Activated naive CD4-positive, alpha-beta T cell treated with anti-CD3 and anti-CD28 coated beads, Interleukin-2, amount 50 U/mL, for 72 hours (primary cell): ENCODE measurements at places on chromosomes 6 and 20. TPM values are rescaled to one million over a fixed set of nuclear protein-coding genes. Genes with fewer than 3 reads are reported as not detected.
A peak's percentile ranks its signal among the peaks of the same experiment; 100 is the strongest.

FYN gene
- 287 TPM for total RNA-seq

HMGCLL1 gene
- not detected for total RNA-seq

RNF182 gene
- total RNA-seq = not detected

DSP gene
- total RNA-seq = 0.14 TPM

GINM1 gene
- total RNA-seq = 15.0 TPM

HLA-DOB gene
- 4.0 TPM for total RNA-seq

RAB44 gene
- total RNA-seq = 0.07 TPM

TAAR8 gene
- not detected for total RNA-seq

TFEB gene
- 3.0 TPM for total RNA-seq

LPA gene
- total RNA-seq = not detected

FAM209B gene
- total RNA-seq = 0.88 TPM

GRCh38 chr6:10413262-10413849, 1.5 kb downstream of the TFAP2A start:
- DNase-seq = no peak

DNA sequence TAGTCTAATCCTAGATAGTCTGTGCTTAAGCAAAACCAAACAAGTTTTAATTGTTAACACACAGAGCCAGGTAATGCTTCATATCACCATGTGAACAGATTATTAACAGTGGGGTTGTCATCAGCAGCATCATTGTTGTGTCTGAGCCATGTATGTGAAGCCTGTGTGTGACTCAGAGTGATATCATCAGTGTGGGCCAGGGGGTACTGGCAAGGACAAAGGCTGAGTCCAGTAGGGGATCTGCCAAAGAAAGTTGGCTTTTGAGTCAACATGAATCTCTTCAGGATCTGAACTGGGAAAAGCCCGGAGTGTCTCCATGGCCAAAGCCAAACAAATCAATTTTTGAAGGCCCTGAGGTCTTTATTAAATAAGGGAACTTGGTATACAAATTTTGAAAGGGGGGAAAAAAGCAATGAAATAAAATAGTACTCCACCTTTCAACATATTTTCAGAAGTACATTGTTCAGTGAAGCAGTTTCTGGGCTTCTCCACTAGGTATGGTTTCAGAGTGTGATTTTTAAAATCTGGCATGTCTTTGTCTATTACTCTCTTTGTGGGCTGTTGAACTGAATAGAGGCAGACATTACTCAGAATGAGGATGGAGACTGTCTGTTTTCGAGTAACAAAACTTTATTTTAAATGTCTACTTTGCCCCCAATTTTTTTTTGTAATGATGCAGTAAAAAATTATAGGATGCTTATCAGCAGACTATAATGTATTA, 444.2 kb upstream of the JAG1 start:
- no peak for DNase-seq

- no peak for DNase-seq
These were observed 34.9 kb upstream of the HEY2 start for GRCh38 chr6:125714441-125715090.

- no peak for DNase-seq
These were observed 17.9 kb downstream of the SLA2 start for GRCh38 chr20:36628076-36628475.

DNA sequence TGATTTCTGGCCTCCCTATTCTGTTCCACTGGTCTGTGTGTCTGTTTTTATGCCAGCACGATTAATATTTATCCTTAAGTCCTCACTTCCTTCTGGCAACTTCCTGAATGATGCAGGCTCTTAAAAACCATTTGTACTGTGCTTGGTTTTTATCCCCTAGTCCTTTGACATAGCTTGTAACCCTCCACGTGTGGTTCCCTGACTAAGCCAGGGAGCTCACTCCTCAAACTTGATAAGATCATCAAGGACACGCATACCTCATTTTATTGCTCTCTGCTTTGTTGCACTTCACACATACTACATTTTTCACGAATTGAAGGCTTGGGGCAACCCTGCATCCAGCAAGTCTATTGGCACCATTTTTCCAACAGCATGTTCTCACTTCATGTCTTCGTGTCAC, 166.4 kb upstream of the UST start:
- no peak for DNase-seq

DNA sequence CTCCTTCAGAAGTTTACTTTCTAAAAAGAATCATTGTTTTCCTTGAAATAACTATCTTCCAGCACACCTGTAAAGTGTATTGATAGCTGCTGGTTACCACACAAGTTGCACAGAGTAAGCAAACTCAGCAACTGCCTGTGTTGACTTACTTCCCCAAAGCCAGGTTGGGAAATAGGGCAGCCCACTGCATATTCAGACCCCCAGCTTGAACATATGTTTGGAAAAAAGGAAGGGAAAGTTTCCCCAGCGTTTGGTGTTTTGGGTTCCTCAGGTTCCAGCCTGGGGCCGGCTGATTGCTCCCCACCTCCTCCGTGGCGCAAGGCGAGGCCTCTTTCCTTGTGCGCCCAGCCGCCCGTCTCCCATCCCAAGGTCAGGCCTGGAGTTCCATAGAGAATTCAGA, 70.1 kb upstream of the QKI start:
- DNase-seq = no peak

GRCh38 chr6:118725944-118726343, 74.6 kb upstream of the CEP85L start:
- DNase-seq = peak; percentile 66

DNA sequence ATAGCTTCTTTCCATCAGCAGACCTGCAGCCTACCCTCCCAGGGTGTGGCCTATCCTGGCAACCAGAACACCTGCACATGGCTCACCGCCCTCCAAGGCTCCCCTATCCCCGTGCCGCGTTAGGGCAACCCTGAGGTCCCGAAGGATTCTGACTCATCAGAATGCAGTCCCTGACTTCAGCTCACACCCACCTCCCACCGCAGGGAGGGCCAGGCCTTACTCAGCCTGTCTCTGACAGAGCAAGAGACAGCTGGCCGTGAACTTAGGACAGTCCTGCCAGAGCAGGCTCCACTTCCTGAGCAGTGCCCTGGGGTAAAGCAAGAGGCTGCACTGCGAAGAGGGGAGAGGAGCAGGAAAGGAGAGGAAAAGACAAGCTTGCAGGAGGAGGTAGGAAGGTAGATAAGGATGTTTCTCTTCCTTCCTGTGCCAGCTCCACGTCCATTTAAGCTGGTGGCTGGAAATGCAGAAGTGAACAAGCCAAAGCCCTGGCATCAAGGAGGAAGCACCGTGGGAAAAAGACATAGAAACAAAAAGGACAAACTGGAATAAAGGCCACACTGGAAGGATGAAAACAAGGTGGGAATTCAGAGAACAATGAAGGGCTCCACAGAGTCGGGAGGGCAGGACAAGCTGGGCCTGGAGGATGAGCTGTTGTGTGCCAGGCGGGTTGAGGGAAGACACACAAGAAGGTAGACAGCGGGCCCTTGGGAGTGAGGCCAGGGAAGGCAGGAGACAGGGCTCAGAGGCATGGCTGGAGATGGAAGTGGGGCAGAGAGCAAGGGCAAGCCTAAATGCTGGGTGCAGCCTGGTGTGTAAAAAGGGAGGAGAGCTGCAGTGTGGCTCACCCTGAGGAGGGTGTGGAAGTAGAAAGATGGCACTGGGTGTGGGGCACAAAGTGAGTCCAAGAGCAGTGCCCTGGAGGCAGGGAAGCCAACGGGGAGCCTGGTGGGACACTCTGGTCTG, 102.7 kb downstream of the SLC23A2 start:
- no peak for DNase-seq

DNA sequence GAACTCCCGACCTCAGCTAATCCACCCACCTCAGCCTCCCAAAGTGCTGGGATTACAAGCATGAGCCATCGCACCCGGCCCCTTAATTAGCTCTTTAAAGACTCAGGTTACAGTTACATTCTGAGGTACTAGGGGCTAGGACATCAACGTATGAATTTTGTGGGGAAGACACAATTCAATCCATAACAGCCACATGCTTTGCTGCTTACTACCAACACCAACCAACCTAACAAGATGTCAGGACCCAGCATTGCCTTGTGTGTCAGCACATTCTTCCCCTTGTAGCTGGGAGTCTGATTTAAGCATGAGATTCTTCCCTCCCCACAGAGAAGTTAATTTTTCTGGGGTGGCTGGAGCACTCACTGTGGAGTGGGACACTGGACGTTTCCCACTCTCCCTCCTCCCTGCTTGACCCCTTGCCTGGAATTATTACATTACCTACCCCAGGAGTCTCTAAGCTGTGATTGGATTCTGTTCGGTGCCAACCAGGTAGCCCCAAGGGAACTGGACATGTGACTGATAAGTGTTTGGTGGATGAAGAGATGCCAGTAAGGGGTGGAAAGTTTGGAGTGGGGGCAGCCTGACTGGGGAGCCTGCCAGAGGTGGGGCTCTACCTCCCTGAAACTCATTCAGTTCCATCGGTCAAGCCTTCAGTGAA, 5.6 kb upstream of the PXMP4 start:
- no peak for DNase-seq

DNA sequence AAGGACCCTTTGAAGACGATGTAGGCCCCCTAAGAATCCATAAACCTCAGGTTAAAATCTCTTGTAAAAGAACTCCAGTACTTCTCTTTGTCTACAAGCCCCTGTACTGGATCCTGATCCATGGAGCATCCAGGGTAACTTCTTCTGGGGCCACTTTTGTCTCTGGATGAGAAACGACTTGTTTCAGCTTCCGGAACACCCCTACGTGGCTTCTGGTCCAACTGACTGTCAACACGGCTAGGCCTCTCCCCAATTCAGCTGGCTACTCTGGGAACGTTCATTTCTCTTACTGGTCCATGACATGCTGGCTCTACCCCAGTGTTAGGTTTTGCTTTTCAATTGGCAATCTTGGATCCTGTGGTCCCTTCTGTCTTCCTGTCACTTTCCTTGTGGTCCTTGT, 198.0 kb downstream of the BACH2 start:
- no peak for DNase-seq

DNA sequence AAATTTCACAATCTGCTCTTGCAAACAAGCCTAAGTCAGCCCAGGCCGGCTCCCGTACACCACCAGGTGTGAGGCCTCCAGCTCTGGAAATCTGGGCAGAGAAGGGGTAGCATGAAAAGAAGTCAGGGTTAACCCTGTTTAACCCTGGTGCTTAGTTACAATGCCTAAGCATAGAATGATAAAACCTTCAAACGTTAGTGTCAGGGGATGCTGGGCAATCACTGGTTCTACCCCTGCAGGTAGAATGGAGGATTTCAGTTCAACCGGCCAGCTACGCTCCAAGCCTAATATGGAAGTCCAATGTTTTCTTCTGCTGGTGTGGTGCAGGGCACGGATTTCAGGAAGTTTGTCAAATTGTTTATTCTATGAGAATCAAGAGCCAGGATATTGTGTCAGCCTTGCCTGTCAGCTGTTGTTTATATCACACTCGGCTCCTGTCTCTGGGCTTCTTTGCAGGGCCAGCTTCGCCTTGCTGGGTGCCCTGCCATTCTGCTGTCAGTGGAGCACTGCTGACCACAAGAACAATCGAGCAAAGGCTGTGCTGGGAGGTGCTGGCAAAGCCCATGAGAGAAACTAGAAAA, 20.2 kb upstream of the CD93 start:
- DNase-seq = no peak

DNA sequence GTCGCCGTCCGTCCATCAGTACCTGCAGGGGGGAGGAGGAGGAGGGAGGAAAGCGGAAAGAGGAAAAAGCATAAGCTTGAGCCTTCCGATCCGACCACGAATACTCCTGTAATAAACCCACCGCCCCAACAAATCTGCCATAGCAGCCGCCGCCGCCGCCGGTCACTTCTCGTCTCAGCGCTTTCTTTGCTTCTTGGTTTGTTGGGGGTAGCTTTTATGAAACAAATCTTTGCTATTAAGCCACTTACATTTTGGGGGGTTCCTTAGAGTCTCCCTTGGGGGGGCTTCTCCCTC, 277 bp downstream of the ADGRB3 start:
- DNase-seq = no peak

GRCh38 chr20:34996243-34997028, 40.8 kb downstream of the MYH7B start:
- no peak for DNase-seq

DNA sequence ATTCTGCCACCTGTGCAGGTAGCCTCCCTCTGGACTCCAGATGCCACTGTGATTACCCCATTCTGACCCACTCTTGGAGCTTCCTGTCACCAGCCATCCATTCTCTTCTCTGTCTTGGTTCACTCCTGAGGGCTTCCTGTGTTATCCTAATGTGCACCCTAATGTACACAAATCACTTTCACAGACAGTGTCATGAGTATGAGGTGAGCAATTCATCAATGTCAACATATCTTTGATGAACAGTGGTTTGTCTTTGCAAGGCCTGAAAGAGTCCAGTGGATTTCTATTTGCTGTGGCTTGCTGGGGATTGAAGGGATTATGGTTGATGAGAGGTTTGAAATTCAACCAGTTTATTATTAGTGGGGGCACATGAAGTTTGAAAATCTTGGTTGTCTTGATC, 63.8 kb upstream of the EEF1E1 start:
- no peak for DNase-seq

DNA sequence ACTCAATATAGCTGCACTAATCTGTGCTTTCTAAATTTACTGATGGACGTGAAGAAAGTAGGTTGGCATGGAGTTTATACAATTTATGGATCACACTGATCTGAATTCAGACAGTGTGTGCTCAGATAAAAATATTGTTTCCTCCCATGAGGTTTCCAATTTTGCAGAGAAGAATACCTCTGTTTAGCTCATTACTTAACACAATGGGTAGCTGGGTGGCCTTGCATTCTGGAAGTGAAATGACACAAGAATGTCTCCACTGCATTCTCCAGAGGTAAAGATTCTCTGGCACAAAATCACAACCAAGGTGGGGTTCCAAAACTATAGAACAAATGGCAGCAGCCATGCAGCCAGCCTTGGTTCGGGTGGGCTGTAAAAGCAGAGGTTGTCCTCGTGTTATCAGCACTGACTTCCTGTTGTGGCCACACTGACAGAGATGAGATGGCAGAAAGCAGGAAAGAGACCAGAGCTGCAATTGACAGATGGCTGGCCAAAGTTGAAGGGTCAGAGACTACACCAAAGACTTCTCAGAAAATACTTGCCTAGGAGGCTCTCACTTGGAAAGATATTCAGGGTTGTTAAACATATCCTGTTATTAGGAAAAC, 50.2 kb downstream of the HDAC2 start:
- DNase-seq = no peak

- no peak for DNase-seq
These were observed 210.0 kb upstream of the SNX9 start for GRCh38 chr6:157613011-157613522.

- no peak for DNase-seq
These were observed 38.5 kb upstream of the TASP1 start for GRCh38 chr20:13677241-13677640.

- no peak for DNase-seq
These were observed 49.5 kb downstream of the SMAP1 start for GRCh38 chr6:70717038-70717801.

GRCh38 chr20:54290636-54291035, 82.7 kb downstream of the PFDN4 start:
- DNase-seq = no peak
